Activated naive CD4-positive, alpha-beta T cell treated with anti-CD3 and anti-CD28 coated beads for 36 hours (primary cell): ENCODE measurements at places on chromosomes 3 and 15.

GRCh38 chr3:150286390-150287147 is 121.5 kb upstream of the TSC22D2 start:
- peak; percentile 11 for DNase-seq

GRCh38 chr3:179045719-179046402 is 25.7 kb downstream of the ZMAT3 start:
- DNase-seq, result no peak

DNA sequence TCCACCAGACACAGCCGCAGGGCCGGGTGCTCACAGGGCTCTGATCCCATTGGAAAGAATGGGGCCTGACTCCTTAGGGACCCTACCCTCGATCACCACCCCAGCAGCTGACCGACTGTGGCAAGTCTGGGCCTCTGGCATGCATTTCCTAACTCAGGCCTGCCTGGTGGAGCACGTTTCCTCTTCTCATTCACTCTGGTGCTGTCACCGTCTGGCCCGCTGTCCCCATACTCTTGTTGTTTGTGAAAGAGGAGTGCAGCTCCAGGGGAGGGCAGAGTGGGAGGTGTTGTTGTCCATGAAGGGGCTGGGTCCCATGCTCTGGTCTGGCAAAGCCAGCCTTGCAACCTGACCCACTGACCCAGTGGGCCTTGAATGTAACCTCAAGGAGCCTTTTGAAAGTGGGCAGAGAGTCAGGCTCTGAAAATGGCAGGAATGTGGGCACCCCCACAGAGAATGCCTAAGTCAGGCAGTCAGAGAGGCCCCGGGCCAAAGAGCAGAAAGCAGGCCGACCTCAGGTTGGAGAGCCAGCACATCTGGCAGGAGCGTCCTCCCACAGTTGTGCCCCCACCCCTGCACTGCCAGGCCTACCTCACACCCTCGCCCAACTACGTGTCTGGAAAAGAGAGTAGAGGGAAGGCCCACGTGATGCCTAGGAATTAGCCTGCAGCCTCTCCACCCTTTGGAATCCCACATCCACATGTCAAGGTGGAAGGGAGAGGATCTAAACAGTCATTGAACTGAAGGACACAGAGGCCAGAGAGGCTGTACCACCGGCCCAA is 10.9 kb downstream of the SEMA7A start:
- DNase-seq, result no peak

DNA sequence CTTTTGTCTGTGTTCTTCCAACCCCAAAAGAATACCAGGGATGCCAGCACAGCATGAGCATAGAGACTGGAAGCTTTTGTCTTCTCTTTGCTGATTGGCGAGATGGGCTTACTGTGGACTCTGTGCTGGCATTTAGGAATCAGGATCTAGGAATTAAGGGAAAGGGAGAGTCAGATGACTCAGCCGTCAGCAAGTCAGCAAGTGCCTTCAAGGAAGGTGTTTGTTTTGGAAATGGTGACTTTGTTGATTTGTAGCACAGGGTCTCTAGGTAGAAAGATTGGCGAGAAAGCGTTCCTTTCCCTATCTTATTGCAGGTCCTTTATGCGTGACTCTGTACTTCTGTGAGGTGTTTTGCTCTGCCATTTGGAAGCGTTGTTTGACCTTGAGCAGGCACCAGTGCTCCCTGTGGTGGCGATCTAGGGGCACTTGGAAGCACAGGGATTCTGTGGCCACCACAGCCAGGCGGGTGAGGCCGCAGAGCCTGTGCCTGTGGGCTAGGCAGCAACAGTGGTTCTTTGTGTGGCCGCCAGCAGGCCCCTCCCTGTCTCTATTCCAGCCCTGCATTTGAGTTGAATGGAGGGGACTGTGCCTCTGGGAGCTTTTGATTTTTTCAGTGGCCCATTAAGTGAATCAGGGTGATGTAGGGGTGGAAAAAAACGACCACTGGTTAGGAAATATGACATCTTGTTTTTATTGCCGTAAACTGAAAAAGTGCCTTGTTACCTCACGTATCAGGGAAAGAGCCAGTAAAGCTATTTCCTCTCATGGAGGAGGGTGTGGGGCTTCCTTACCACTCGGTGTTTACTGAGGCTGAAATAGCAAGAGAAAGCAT is 19.0 kb downstream of the FAN1 start:
- DNase-seq, result no peak

DNA sequence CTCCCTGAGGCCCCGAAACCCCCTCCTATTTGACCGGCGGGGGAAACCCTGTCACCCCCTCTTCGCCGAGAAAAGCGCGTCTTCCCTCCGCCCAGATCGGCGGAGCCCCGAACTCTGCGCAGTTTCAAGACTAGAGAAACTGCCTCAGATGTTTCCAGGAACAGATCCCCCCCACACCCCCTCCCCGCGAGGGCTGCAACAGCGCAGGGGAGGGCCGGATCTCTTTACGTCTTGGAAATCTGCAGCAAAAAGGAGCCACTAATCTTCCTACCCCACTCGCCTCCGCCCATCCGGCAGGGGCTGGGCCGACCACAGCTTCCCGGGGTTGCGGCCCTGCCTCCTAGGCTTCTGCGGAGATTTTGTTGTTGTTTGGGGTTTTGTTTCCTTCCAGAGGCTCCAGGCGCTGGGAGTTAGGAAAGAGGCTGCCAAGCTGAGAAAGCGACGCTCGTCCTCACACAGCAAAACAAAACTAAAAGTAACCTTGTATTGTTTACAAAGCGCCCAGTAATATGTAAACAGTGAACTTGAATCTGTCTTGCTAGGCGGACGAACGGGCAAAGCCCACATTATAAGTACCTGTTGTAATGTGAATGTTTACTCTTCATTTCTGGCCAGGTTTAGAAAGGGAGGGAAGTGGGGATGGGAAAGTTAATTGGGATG is 2.2 kb downstream of the FOXB1 start:
- peak; percentile 83 for DNase-seq

DNA sequence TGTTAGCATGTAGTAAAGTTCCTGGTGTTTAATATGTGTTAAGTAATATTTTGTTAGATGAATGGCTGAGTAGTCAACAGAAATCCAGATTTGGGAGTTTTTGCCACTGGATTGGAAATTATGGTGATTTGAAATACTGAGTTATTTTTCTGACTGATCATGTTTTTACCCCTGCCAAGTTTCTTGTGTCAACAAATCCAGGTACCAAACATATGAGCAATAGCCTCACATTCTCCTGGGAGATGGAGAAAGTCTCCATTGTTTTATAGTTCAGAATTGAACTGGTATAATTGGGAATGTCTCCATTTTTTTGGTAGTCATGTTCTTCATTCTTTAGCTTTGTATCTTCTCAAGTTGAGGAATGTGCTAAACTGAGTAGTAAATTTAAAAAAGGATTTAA is 767.2 kb upstream of the LMCD1 start:
- no peak for DNase-seq

DNA sequence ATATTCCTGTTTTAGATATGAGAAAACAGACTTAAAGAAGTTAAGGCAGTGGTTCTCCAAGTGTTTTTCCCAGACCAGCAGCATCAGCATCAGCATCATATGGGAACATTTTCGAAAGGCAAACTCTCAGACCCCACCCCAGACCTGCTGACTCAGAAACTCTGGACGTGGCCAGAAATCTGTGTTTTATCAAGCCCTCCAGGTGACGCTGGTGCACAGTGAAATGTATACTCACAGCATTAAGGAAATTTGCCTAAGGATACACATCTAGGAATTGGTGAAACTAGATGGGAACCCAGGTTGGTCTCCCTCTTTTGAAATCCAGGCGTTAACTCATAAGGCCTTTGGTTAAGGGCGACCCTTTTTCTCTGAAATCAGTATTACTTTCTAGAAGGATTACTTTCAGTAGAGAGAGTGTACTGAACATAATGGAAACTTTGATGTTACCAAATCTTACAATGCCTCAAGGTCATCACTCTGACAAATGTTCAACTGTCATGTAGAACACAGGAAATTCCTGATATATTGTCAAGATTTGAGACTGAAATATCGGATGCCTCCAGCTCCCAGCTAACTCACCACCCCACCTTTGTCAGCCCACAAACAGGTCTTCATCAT is 910.2 kb downstream of the ROBO1 start:
- no peak for DNase-seq

DNA sequence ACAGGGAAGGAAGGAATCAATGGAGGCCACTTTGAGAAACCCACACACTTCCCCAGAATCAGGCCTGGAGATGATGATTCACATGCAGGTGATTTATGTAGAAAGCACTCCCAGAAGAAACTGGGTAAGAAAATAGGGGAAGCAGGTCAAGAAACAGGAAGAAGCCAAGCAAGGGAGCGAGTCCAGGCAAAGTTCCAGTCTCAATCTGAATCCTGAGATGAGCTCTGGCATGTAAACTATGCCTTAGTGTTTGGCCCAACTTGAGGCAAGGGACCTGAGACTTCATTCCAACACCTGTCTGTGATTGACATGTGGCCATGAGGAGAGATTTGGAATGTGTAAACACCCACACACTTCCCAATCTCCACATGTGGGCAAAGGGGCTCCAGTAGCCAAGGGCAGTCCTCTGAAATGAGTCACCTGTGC is 61.6 kb upstream of the CTNNB1 start:
- DNase-seq, result no peak

- DNase-seq, result no peak
These were observed 41.3 kb upstream of the TNFSF10 start for GRCh38 chr3:172564499-172564898.

DNA sequence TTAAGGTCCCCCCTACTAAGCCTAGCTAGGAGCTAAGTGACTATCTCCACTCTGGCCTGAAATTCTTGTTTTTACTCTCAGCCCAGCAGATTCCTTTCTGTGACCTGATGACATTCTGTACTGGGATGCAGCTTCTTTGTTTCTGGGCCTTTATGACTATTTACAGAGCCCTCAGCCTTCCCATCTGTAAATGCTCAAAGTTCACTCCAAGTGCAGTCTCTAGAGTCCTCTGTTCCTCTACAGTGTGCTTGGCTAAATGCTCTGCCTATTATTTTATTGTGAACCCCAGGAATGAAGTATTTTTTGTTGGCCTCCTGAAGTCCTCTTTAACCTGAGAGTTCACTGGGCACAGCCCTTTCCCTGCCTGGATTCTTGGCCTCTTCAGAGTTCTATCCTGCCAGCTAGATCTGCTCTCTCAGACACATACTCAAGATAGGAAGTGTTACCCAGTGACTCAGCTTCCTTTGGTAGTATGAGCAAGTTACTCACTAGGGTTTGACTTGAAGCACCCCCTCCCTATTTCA is 278.1 kb upstream of the P2RY1 start:
- DNase-seq, result peak; percentile 22

DNA sequence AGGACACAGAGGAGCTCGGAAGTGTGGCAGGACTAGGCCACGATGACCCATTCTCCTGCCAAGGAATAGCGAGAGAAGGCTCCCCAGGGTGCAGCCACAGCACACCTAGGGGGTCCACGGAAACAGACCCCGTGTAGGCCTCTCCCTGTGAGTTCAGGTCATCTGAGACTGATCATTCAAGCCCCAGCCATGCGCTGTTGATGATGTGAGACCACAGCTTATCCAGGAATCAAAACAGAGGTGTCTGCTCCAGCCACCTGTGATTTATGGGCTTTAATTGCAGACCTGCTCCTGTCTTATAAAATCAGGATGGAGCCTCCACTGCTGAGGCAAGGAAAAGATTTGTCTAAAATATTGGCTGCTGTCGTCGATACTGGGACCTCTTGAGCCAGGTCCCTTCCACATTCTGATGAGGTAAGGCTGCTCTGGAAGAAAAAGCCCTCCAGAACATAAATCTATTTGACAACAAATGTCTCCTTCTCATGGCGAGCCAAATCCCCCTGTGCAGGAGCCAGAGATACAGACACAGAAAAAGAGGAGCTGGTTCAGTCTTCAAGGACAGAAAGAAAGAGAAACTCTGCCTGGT is 186.7 kb downstream of the TJP1 start:
- no peak for DNase-seq

GRCh38 chr3:65377637-65378036 is 661.1 kb downstream of the MAGI1 start:
- no peak for DNase-seq

DNA sequence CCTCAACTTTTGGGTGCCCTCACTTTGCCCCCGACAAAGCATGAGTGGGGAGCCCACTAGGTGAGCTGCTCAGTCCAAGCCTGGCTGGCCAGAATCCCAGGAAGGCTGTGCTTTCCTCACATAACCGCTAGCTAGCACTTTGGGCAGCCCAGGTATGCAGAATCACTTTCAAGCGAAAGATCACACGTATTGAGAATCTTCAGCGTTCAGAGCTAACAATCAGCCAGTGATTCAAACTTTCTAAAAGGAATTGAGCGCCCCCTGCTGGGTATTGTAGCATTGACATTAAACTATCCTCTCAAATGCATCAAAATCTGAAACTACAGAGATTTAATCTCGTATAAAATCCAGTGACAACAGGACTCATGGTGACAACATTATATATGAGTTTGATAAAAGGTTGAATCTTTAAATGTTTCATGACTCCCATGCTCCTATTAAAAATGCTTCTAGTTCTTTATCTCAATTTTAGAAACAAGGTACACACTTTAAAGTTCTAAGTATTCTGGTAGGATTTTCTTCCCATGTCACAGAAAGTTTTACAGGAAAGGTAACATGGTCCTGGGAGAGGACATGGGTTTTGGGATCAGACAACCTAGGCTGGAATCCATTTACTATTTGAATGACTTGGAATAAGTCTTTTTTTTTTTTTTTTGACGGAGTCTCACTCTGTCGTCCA is 11.8 kb downstream of the ANAPC13 start:
- peak; percentile 91 for DNase-seq

DNA sequence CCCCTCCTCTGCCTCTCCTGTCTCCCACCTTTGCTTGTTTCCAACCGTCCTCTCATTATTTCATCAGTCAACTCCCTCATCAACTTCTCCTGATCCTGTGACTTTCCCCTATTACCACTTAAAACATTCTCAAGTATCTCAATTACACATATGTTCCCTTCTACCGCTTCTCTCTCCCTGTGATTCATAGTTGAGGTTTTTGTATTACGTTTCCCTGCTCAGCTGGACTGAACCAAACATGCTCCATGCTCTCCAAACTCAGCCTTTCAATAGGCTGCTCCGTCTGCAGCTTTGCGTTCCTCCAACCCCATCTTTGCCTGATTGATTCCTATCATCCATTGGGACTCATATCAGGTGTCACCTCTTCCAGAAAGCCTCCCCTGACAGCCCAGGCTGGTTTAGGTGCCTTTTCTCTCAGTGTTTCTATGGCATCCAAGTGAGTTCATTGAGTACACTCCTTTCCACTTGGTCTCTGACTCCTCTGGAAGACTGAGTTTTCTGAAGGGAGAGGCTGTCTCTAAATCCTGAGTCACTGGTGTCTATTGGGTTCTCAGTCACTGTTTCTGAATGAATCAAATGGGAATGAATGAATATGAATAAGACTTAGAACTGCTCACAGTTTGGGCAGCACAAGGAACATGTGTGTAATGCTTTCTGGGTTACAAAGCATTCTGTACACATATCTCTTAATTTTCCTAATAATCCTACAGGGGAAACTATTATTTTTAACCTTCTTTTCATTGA is 56.4 kb downstream of the PLD1 start:
- DNase-seq, result no peak
